SIG-M5 (cell line): ENCODE measurements at places on chromosomes 1 and 21.

DNA sequence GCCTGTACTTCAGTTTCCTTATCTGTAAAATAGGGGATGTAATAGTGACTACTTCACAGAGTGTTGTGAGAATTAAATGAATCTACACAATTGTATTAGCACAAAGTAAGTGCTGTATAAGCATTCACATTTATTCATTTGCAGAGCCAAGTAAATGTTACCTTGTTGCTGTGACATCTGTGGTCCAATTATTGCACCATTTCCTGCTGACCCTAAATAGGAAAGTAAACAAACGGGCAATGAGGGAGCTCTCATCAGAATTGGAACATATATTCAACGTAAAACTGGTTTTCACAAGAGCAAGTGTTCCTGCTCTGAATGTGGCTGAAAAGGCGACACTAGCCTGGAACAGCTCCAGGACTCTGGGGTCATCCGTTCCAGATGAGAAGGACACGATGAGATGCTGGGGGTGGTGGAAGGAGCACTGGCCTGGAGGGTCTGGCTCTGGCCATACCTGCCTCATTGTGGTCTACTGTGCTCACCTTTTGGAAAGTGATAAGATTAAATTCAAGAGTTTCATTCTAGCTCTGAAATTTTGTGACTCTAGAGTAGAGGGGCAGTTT lies 34.5 kb downstream of the PROX1 start:
- DNase-seq: no peak

GRCh38 chr1:119227456-119227855 lies 87.0 kb upstream of the WARS2 start:
- no peak for DNase-seq

- DNase-seq: no peak
These were observed 3.6 kb upstream of the RERE start for GRCh38 chr1:8821084-8821483.

DNA sequence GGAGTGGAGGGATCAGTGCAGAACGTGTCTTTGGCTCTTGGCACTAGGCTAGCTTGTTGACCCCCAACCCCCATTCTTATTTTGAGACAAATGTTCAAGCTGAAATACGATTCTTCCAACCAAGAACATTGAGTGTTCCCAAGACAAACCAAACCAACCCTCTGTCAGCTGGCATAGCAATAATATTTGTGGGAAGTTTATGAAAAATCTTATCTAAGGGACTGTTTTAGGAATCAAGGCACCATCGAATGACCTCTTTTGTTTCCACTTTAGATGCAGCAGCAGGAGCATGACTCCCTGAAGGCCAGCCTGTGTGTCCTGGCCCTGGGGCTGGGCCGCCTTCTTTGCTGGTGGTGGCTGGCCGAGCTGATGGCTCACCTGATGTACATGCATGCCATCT lies 89.2 kb downstream of the HHAT start:
- no peak for DNase-seq

GRCh38 chr1:89880679-89881078 lies 59.8 kb downstream of the LRRC8D start:
- no peak for DNase-seq

GRCh38 chr1:32618673-32619221 lies 31.6 kb downstream of the ZBTB8OS start:
- no peak for DNase-seq

DNA sequence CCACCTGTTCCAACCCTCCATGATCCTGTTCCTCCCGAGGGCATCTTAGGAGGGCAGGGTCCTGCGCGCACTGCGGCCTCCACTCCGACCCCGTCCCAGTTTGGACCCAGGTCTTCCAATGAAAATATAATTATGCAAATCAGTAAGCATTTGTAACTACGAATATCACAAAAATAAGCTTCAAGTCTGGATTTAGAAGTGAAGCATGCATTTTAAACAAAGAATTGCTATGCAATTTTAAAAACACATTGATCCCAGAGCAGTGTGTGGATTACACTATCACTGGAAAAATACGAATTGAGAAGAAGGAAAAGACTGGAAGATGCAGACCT lies 673 bp downstream of the PRMT2 start:
- DNase-seq: no peak

DNA sequence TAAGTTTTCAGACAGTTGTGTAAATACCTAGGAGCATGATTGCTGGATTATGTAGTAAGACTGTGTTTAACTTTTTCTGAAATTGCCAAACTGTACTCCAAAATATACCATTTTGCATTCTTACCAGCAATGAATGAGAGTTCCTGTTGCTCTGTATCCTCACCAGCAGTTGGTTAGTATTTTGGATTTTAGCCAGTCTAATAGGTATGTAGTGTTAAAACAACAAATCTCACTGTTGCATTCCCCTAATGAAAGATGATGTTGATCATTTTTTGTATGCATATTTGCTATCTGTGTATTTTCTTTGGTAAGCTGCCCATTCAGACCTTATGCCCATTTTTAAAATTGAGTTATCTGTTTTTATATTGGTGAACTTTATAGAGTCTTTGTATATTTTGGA lies 89.9 kb downstream of the RASAL2 start:
- DNase-seq: no peak

DNA sequence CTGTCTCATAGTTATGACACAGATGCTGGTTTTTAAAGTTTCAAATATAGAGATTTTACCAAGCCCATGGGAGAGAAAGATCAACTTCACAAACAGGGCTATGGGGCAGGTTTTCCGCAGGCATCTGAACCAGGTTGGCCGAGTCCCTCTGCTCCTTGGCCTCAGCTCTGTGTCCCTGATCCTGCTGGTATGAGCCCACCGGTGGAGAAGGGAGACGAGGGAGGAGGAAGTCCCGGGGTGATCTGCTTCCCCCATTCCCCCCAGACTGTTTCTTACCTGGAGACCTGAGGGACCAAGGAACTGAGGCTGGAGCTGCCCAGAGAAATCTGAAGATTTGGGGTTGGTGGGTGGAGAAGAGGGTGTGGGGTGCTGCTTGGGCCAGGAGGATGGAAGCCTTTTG lies 28.9 kb upstream of the BTG2 start:
- DNase-seq: no peak

- DNase-seq: no peak
These were observed 507.1 kb downstream of the PLPP3 start for GRCh38 chr1:56072310-56072709.

DNA sequence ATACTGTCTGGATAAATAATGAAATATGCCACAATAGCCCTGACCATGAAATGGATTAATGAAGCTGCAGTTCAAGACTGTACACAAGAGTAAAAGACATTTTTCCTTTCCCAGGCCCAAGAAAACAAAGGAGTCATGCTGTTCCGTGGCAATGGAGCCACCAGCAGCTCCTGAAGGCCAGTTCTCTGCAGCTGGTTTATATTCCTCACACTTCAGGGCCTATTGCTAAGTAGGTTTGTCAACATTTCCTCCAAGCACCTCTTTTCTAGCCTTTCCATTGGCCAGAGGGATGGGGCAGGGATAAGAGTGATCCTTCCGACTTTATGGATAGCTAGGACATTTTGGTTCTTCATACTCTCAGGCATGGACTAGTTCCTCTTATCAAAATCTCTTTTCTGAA lies 24.2 kb upstream of the RGL1 start:
- DNase-seq: no peak

DNA sequence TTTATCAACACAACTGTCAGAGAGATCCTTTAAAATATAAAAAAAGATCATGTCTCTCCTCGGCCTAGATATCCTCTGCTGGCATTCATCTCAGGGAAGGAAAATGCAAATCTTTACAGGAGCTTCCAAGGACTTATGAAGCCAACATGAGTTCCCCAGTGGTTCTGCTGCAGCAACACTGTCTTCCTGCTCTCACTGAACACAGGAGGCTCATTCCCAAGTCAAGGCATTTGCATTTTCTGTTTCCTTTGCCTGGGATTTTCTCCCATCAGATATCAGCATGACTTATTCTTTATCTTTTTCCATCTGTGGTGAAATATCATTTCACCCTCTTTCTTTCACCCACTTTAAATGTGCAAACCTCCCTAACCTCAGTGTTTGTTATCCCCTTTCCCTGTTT lies 513.8 kb upstream of the ZP4 start:
- DNase-seq: no peak

DNA sequence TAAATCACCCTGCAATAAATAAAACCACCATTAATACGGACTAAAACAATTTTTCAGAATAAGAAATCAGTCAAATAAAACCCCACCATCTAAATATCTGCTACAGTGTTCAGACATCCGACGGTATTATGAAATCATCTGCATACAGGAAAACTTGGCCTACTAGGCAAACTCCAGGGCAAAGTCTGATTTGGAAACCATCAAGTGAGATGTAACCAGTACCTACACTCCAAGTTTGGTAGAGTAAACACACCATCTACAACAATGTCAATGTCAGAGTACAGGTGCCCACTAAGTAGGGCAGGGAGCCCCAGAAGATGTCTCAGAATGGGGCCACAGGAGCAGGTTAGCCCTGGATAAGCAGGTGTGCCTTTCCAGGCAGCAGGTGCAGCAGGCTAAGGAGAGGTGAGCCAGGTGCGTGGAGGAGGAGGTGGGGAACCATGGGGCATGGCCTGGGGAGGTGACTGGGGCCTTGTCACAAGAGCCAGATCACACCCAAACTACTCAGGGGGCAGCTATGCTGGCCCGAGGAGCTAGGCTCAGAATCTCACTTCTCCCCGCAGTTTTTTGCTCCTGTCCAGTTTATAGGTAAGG lies 59.6 kb downstream of the CAPZB start:
- DNase-seq: no peak

GRCh38 chr1:113576271-113576670 lies 183.0 kb downstream of the PHTF1 start:
- no peak for DNase-seq

DNA sequence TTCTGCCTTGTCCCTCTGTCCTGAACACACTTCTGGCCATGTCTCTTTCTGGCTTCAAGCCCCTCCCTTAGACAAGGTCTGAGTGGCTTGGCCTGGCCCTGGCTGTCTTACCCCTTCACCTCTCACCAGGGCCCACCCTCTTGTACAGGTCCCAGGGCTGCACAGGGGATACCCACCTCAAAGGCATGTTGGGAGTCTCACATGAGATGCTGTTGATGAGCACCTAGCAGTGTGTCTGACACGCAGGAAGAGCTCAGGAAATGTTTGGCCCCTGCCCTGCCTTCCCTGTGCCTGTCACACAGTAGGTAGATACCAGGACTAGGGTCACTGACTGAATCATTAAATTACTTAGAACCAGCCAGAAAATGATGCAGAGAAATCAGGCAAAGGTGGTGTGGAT lies 16.6 kb downstream of the ZNF362 start:
- no peak for DNase-seq

DNA sequence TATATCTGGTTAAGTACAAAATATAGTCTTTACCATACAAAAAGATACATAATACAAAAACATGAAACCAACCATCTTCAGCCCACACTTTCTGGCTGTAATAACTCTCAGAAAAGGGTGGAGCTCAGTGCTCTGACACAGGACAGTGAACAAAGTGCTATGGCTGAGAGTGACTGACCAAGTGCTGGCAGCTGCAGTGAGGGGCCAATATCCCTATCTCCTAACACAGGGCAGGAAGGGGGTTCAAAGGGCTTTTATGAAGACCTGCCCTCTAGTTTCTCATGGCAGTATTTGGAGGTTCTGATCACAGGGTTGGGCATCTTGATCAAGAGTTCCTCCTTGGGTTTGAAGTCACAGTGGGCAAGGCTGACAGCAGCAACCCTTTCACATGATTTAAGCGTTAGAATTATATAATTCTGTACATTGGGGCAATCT lies 3.9 kb downstream of the TXNIP start:
- DNase-seq: no peak

DNA sequence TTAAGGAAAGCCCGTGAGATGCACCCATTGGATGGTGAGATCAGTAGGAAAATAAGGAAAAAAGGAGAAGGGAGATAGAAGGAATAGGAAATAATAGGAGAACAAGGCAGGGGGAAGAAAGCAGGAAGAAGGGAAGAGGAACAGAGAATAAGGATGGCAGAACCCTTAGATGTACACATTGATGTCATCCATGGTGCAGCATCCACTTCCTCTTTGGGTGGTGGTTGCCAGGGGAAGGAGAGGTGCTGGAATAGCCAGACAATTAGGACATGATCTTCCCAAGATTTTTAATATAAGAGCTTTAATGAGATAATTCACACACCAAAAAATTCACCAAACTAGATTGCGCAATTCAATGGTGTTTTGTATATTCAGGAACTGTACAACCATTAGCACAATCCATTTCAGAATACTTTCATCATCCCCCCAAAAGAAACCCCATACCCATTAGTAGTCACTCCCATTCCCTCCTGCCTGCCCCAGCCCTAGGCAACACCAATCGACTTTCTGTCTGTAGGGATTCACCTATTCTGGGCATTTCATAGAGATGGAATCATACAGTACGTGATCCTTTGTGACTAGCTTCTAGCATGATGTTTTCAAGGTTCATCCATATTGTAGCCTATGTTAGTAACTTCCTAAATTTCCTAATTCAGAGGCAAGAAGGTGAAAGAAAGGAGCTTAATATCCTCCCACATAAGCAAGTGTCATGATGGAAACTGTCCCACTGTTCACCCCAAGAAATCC lies 121.4 kb downstream of the PLXNA2 start:
- DNase-seq: no peak

DNA sequence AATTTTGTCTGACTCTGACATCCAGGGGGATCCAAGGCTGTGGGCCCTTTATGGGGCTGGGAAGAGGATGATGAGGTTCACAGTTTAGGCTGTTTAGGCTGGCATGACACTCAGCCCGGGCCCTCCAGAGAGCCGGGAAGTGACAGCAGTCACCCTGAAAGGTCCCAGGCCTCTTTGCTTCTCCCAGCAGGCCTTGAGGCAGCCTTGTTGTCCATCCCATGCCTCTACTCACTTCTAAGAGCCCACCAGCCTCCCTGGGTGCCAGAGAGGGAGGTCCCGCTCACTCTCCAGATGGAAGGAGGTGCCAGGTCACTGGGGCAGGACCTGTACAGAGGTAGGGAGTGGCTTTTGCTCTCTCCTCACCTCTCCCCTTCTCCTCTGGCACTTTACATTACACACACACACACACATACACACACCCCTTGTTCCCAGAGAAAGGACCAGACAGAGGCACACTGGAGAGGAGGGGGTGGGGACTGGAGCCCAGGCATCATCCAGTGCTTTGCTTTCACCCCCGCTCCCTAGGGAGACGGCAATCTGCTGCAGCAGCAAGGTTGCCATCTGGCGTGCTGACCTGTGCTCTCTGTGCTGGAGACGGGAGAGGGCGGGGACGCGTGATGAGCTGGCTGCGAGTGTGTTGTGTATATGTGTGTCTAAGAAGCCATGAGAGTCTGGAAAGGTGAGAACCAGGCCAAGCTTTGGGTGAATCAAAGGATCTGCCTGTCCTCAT lies 4.6 kb downstream of the KLHDC8A start:
- DNase-seq: no peak

DNA sequence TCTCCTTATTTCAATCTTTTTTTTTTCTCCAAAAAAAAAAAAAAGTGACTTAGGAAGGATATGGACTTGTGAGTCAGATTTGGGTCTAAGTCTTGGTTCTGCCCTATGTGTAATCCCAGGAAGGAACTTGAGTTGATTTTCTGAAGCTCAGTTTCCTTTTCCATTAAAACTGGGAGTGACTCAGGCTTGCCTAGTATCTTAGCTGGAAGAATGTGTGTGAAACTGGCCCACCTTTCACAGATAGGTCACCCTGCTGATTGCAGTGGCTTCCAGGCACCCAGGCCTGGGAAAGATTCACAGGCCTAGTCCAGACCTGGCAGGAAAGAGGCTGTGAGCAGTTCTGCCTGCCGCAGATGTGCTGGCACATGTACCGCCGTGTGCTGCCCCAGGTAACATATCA lies 218.3 kb upstream of the HOOK1 start:
- no peak for DNase-seq
